ENCODE measurements at places on chromosomes 6 and 20.

DNA sequence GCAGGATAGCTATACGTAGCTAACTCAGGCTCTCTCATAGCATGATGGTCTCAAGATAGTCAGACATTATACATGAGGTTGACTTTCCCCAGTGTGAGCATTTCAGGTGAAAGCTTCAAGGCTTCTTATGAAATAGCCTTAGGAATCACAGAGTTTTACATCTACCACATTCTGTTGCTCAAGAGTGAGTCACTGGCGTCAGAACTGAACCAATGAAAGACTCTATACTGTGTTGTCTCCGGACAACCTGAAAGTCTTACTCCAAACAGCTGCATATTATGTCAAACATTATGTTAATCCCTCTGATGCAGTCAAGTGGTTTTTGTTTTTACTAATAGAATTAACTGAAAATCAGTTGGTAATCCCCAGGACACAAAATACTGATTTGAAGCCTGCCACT lies 79.8 kb upstream of the TRDN start:
- DNase-seq = no peak

DNA sequence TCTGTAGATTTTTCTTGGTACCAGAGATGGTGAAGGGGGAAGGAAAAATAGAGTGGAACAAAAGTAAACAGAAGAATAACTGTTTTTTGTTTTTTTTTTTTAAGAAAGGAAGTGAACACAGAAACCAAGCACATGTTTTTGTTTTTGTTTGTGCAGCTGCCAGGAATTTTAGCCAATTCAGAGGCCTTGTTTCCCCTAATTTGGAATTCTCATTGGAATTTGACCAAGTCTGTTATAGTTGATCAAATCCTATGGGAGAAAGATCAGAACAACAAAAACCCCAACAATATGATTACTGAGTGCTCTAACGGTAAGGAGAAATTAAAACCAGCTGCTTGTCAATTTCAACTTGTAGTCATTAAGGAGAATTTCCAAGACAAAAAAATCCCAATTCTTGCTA lies 18.2 kb upstream of the IL22RA2 start:
- no peak for DNase-seq

DNA sequence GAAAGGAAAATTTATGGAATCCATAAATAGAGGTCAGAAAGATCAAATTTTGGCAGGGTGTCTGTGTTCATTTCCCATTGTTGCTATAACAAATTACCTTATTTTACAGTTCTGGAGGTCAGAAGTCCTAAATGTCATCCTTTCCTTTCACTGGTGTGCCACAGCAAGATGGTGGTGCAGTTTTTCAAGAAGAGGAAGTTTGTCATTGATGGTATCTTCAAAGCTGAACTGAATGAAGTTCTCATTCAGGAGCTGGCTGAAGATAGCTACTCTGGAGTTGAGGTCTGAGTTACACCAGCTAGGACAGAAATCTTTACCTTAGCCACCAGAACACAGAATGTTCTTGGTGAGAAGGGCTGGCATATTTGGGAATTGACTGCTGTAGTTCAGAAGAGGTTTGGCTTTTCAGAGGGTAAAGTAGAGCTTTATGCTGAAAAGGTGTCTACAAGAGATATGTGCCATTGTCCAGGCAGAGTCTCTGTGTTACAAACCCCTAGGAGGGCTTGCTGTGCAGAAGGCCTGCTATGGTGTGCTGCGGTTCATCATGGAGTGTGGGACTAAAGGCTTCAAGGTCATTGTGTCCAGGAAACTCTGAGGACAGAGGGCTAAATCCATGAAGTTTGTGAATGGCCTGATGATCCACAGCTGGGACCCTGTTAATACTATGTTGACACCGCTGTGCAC lies 7.2 kb upstream of the CCNC start:
- DNase-seq = no peak

DNA sequence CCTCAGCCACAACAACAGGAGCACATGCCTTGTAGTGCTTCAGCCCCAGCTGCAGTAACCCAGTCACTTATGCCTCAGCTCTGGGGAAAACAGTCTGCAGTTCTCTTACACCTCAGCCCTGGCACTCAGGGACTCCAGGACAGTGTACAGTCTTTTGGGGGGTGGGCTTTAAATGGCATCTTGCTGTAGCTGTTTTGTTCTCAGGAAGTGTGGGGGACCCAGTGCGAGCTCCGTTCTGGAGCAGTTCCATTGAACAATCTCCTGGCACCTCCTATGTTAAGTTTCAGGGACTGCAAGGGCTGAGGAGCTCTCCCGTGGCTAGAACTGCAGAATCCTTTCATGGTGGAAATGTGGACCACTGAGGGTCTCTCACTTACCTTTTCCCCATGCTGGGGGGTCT lies 55.2 kb downstream of the PLCG1 start:
- no peak for DNase-seq

- no peak for DNase-seq
Measured at GRCh38 chr6:14066782-14067406, 50.7 kb upstream of the CD83 start.

GRCh38 chr6:127381384-127381783 lies 38.0 kb upstream of the ECHDC1 start:
- no peak for DNase-seq

DNA sequence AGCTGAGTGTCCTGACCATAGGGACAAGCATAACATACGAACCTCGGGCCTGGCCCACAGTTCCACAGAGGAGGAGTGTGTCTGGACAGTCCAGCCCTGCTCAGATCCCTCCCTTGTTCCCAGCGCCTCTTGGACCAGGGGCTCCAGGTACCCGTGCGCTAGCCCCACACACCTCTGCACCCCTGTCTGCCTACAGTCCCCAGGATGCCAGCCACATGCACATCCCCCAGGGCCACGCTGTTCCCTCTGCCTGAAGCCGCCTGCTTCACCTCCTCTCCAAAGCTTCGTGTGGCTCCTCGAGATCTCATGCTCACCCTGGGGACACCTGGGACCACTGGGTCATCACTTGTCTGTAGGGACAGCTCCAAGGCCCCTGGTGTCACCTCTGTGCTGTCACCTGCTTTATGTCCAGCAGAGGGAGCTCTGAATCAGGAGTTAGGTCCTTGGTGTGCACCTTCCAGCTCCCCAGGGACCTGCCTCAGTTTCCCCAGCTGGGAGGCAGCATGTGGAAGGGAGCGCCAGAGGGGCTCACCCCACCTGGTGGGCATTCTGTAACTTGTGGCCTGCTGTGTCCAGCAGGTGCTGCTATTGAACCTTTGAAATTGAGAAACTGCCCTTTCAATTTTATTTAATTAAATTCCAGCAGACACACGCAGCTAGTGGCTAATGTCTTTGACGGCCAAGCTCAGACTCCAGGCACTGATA lies 7.3 kb upstream of the YTHDF1 start:
- DNase-seq = peak; percentile 85

DNA sequence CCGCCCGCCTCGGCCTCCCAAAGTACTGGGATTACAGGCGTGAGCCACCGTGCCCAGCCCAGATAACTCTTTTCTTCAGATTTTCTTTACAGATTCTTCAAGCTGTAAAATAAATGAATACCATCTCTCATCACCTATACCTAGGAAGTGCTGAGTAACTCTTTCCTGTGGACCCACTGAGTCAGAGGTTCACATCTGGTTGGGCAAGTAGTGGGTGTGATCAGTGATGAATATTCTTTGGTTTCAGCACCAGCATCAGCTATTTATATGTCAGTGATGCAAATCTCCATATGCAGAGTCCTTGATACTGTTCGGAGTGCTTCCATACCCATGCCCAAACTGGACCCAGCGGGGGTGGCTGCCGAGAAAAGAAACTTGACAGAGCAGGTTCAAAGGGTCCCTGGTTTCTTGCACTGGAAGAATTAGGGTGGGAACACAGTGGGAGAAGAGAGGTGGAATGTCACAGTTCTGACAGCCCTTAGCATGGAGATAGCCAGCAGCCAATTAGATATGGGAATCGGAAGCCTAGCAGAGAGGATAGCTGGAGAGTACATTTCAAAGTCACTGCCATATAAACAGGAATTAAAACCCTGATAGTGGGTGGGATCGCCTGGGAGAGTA lies 64.9 kb upstream of the DDR1 start:
- no peak for DNase-seq

Measured in Caco-2 (cell line).